ENCODE measurements at places on chromosomes 11 and 22.
A peak's percentile ranks its signal among the peaks of the same experiment; 100 is the strongest.

DNA sequence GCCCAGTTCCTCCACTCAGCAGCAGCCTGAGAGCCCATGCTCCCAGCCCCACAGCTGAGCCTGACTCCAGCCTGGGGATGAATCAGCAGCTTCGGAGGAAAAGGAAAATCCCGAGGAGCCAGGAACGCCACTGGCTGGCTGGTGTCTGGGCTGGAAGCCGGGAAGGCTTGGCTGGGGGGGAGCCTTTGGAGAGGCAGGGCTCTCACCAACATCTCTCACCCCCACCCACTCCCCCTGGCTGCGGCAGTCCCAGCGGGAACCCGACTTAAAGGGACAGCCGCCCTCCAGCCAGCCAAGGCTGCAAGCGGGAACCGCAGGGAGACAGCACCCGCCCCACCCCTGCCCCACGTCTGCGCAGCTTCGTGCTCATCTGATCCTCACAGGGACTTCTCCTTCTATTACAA lies 28.4 kb downstream of the KIAA0930 start:
- DNase-seq, result no peak

DNA sequence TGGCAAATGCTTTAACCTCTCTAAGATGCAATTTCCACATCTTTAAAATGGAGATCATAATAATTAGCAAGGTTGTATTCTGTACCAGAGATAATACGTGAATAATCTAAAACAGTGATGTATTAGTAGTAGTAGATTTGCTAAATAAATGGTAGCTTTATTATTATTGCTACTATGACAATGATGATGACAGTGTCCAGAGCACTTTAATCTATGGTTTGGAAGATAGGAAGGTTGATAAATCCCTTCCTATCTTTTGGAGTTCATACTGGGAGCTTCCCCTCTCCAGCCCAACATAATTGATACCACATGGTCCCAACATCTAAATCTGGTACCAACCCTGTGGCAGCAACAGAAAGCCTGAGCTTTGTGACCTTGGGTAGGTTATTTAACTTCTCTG lies 267.8 kb downstream of the FAT3 start:
- DNase-seq, result no peak

DNA sequence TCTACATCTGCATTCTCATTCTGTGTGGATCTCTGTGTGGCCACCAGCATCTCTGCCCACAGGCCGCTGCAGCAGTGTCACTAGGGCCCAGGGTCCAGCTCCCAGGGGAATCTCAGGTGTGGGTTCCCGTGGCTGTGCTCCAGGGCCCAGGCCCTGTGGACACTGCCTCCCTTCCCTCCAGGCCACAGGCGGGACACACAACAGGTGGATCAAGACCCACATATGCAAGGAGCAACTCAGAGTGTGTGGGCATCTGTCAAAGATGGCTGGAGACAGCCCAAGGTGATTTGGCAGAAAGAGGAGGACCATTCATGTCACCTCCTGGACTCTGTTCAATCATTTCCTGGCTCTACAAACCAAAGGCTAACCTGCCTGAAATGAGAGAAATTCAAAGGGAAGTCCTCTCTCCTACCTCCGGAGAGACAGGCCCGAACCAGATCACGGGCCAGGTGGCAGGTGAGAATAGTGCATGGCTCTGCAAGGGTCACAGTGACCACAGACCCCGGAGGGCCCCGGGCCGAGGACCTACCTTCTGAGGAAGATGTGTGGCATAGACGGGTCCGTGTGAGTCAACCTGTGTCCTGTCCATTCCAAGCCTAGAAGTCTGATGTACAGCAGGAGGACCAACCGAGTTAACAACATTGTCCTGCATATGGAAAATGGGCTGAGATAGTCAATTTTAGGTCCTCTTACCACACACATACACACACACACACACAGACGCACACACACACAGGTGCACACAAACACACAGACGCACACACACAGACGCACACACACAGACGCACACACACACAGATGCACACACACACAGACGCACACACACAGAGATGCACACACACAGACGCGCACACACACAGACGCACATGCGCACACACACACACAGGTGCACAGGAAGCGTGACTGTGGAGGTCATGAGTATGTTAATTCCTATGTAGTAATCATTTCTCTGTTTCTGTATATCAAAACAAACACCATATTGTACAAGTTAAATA lies 1068.5 kb downstream of the BRD1 start:
- DNase-seq, result no peak

GRCh38 chr22:39940757-39941305 lies 19.4 kb upstream of the TMA7B start:
- DNase-seq, result no peak

DNA sequence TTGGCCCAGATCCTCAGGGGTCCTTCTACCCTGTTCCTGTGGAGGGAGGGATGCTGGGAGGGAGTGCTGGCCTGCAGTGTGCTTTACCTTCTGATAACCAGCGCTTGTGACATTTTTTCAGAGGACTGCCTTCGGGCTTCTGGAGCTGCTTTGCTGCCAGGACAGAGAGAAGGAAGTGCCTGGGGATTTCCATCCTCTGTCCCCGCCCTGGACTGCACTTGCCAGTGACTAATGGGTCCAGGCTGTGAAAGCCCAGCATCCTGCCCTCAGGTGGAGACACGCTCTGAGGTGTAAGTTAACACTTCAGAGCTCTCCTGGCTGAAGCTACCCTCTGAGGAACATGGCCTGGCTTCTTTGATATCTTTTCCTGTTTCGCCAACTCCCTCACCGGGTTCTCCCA lies 158.7 kb upstream of the SYT13 start:
- no peak for DNase-seq

GRCh38 chr22:27422442-27422841 lies 379.1 kb downstream of the MN1 start:
- DNase-seq, result no peak

GRCh38 chr11:73990730-73991129 lies 8.1 kb upstream of the UCP2 start:
- no peak for DNase-seq

- no peak for DNase-seq
Observed at GRCh38 chr22:20999350-21000206, 2.3 kb downstream of the THAP7 start.

GRCh38 chr11:111189466-111189865 lies 56.1 kb upstream of the POU2AF2 start:
- DNase-seq, result no peak

GRCh38 chr22:33296941-33297340 lies 238.8 kb upstream of the SYN3 start:
- no peak for DNase-seq

DNA sequence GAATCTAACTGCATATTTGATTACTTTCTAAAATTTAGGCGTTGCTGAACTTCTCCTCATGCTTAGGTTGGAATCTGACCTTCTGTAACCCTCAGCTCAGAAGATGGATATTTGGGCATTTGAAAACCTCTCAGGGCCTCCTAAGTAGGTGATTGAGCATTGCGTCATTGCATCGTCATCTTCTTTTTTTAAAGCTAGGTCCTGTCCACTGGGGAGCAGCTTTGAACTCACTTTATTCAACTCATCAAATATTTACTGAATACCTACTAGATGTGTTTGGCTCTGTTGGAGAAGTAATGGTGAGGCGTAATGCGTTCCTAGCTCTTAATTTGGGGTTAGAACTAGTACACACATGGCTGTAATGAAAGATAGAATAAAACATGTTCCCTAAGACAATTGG lies 56.8 kb downstream of the ZBTB16 start:
- DNase-seq, result no peak

- no peak for DNase-seq
Observed at GRCh38 chr11:28040384-28040783, 67.6 kb downstream of the KIF18A start.

GRCh38 chr11:132683602-132684001 lies 848.7 kb downstream of the OPCML start:
- no peak for DNase-seq

- DNase-seq, result no peak
Observed at GRCh38 chr22:37529652-37530345, 10.6 kb upstream of the CARD10 start.

GRCh38 chr11:23010790-23011335 lies 150.6 kb upstream of the CCDC179 start:
- no peak for DNase-seq

- DNase-seq, result no peak
Observed at GRCh38 chr11:125388611-125389010, 107.5 kb downstream of the FEZ1 start.

GRCh38 chr22:46233231-46233630 lies 16.9 kb downstream of the CDPF1 start:
- no peak for DNase-seq

GRCh38 chr11:120054016-120054752 lies 83.7 kb downstream of the TRIM29 start:
- no peak for DNase-seq

DNA sequence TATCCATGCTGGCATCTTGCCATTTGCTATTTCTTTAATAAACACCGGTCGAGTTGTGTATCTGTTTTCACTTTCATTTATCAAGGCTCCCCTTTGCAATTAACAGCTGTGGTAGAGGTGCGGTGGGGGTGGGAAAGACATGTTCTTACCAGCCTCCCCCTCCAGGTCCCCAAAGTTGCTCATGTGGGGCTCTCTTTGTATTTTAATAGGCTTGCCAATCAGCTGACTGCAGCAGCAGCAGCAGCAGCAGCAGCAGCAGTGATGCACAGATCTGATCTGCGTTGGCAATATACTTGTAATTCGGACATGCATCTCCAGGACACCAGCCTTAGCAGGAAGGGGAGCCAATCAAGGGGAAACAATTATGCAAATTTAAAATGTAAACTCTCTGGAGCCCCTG lies 40.3 kb upstream of the E2F8 start:
- DNase-seq, result peak; percentile 56

GRCh38 chr11:26985943-26986342 lies 8.0 kb upstream of the FIBIN start:
- DNase-seq, result no peak

Data from CD4-positive, alpha-beta T cell treated with Interleukin-1 beta for 1 hour (primary cell).